ENCODE measurements at places on chromosomes 3 and 15. TPM values are rescaled to one million over a fixed set of nuclear protein-coding genes. Genes with fewer than 3 reads are reported as not detected.

DNA sequence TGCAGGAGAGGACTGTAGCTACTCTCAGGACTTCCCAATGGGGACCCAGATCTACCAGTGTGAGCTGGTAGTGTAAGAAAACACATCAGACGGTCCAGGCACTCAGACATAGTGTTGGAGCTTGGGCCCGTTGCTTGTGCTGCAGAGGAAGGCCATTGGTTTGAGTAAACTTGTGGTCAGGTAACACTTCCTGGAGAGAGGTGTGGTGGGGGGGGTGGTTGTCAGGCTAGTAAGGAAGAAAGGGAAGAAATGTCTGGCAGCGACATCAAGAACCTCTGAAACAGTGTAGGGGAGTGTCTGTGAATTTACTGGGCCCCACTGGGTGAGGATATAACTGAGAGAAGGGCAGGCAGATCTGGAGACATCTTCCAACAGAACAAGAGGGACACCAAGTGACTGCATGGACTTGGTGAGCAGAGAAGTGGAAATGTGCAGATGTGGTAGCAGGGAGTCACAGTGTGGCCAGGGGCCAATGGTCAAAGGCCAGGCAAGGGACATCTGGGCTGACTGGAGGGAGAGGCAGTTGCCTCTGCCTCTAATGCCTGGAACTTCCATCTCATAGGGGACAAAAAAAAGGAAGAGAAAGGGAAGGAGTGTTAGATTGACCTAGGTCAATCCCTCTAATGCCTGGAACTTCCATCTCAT, 63.7 kb upstream of the MRPS22 start:
- no peak for DNase-seq

DNA sequence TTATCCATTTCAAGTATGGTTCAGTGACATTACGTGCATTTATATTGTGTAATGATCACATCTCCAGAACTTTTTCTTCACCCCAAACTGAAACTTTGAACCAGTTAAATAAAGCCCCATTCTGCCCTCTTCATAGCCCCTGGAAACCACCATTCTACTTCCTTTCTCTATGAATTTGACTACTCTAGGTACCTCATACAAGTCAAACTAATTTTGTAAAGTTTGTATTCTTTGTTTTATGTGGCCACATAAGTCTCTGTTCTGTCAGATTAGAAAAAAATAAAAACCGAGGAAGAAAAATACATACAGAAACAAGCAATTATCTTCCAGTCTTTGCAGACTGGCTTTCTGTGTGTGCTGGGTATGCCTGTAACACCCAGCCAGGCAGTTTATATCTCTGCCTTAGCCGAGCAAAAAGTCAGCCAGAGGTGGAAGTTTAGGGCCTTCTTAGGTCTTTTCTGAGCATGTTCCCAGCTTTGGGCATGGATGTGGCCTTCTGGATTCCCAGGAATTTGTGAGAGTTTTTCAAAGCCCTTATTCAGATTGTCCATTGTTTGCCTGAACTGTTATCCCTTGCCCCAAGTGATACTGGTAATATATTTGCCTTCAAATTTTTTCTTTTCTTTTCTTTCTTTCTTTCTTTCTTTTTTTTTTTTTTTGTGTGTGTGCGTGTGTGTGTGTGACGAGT, 6.0 kb upstream of the GRAMD1C start:
- DNase-seq = no peak

KY gene
- not detected for total RNA-seq

DNA sequence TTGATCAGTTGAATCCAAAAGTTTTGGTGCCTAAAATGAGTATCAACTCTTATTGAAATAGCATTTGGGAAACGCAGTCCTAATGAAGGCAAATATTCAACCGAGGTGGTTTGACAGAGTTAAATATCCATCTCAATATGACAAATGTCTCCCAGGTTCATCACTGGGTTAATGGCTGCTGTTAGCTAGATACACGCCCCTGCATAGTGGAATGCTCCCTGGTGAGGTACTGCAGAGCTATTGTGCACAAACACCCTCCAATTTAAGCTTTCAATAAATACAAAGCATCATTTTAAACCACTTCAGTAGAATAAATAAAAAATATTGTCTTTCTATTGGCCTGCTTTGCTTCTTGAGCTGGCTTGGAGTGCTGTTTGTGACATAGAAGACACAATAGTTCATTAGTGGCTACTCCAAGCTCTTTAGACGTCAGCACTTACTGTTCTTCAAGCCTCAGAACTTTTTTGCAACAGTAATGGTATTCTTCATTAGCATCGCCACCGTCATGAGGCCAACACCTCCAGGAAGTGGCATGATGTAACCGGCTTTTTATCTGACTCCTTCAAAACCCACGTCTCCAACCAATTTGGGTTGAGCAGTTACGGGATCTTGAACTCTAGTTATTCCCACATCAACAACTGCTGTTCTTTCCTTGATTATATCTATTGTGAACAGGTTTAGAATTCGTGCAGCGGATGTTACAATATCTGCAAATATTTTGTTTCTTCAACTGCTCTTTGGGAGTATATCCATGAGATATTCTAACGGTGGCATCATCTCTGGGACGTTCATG, 1159.6 kb upstream of the EPHA6 start:
- DNase-seq = no peak

CILP gene
- 0.36 TPM for total RNA-seq

GREM1 gene
- 0.64 TPM for total RNA-seq

DNA sequence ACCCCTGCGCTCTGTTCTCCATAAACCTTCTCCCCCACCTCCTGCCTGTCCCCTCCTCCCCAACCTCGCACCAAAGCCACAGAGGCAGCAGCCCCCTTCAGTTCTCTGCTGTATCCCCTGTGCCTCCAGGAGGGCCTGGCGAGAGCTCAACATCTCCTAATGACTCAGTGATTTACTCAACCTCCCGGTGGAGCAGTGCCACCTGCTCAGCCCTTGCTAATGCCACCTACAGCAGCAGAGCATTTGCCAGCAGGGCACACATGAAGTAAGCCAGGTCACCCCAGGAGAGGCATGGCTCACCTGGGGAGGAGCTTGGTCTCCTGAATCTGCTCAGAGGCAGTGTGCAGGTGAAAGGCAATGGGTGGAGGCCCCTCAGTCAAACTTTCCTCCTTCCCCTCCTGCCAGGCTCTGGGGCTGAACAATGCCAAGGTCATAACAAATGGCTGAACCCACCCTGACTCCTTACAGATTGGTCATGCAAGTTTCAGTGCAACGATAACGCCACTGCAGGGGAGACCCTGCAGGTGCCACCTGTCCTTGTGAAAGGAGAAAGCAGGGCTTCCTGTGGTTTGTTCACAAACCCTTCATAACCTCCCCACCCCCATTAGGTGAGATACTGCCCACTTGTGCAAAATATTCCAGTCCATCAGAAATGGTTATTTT, 19.8 kb downstream of the TRPM1 start:
- DNase-seq = no peak

DNA sequence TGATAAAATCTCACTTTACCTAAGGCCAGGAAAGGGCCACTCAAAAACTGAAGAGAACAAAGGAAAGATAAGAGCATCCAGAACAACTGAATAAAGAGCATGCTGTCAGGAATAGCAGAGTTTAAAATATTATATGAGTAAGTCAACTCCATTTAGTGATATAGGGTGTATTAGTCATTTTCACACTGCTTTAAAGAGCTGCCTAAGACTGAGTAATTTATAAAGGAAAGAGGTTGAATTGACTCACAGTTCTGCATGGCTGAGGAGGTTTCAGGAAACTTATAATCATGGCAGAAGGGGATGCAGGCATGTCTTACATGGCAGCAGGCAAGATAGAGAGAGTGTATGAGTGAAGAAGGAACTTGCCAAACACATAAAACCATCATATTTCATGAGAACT, 778.0 kb upstream of the NECTIN3 start:
- DNase-seq = no peak

GRCh38 chr15:95968856-95969255, 361.6 kb upstream of the NR2F2 start:
- DNase-seq = no peak

DNA sequence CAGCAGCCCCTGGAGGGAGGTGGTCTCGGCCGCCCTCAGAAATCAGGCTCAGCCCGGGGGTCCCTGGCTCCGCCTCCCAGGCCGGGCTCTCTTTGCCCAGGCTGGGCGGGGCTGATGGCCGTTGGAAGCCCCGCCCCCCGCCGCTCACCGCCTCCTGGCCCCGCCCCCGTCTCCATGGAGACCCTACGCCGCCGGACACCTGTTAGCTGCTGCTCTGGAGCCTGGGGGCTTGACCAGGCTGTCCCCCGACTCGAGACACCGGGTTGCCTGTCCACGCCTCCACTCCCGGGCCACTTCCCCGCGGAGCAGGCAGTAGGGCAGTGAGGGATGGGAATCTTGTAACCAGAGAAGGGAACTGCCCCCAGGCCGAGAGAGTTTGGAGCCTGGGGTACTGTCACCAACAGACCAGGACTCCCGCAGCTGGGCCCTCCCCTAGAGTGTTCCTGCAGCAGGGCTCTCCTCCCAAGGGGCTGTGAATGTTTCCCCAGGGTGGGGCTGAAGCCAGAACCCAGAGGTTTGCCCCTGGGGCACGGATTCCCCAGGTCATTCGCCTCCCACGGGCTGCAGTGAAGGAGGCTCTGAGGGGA, 27.8 kb upstream of the RPL32 start:
- no peak for DNase-seq

DNA sequence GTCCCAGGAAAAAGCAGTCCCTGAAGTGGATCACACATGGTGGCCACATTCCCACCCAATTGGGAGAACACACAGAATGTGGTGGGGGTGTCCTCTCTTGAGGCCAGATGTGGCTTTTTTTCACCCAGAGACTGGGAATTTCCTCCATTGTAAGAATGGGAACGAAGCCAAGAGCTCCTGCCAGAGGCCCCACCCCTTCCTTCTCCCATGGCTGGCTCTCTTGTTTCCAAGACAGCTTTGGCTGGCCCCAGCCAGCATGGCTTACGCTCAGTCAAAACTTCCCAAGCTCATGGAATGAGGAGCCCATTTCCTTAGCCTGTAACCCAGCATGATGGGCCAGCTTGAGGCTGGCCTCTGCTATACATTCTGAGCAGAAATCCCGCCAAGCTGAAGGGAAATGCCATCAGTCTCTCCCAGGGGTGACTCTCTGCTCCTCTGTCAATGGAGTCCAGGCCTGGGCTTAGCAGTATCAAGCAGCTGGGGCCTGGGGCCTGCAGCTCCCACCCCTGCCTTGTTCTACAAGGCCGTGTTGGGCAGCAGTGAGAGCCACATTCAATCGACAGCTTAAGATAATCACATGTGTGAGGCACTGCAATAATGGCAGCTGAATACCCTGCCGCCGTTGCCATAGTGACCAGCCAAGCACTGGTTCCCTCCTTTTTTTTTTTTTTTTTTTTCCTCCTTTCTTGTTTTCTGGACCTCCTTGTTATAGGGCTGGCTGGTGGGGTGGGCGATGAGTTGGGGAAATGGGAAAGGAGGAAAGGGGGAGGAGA, 142.4 kb downstream of the EPHB1 start:
- DNase-seq = no peak

CKMT1A gene
- total RNA-seq = not detected

Measured in T-cell (primary cell).